LoVo (cell line): ENCODE measurements at places on chromosomes 3 and 15.

GRCh38 chr15:80432345-80432702 lies 28.1 kb downstream of the ARNT2 start:
- DNase-seq: no peak

DNA sequence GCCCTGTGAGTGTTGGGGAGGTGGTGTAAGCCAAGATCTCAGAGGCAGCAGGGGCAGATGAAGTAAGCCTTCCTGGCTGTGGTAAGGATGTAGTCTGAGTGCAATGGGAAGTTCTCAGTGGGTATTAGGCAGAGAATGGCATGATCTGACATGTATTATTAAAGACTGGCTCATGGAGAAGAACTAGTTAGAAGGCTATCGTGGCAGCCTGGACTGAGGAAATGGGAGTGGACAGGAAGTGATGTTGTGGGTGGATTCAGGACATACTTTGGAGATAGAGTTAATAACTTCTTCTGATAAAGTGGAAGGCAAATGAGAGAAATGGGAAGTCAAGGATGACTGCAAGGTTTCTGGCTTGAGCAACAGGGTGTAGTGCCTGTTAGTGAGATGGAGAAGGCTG lies 250.9 kb upstream of the CFAP20DC start:
- DNase-seq: no peak

DNA sequence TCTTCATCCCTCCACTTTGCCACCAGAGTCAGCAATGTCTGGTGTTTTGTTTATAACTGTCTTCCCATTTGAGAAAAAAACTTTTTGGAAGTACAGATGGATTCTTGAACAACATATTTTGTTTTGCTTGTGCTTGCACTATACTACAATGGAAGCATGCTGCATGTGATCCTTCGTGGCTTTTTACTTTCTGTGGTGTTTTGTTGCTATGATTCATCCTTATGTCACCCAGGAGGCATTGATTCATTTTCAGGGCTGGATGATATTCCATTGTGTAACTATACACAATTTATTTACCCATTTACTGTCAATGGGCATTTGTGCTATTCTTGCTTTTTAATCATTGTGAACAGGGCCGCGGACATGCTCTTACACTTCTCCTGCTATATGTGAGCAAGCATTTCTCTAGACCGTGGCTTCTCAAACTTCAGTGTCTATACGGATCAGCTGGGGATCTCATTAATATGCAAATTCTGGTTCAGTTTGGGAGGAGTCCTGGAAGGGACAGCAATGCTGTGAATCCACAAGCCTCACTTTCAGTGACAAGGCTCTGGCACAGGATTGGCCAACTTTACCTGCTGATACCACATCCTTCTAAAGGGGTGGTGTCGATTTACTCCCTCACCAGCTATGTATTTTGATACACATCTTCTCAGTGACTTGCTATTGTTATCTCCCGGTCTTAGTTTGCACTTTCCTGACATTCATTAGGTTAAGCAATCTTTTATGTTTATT lies 65.9 kb downstream of the POLR2M start:
- peak; percentile 11 for DNase-seq

DNA sequence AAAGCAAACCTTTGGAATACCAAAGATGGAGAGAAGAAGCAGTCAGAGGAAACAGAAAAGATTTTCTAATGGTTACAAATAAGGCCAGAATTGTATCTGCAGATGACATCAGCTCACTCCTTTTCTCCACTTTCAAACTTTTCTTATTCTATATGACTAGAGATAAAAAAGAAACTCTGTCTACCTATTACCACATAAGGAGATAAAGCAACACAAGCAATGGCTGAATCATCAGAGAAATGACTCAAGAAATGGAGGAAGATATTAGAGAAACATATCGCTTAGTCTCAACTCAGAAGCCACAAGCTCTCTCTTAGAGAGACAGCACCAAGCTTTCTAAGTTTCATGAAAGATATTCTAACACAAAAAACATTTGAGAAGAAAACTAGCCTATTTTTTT lies 784.0 kb downstream of the ZPLD1 start:
- DNase-seq: no peak

DNA sequence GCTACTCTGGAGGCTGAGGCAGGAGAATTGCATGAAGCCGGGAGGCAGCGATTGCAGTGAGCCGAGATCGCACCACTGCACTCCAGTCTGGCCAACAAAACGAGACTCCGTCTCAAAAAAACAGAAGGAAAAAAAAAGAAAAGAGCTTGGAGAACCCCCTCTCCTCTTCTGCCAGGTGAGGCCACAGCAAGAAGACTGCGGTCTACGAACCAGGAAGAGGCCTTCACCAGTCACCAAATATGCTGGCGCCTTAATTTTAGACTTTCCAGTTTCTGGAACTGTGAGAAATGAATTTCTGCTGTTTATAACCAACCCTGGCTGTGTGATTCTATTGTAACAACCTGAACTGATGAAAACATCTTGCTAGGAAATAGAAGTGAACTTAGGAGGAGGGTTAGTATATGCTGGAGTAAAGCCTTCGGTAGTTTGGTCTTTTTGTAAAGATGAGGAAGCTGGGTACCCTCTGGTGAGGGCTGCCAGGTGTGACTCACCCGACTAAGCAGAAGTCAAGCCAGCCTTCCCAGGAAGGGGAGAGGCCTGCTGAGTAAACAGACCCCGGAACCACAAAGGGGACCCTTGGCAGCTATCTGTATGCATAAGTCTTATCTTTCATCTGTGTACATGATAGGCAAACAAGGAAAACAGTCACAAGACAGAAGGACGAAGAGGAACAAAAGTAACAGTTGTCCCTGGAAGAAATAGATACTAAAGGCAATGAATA lies 78.7 kb downstream of the KLF13 start:
- DNase-seq: peak; percentile 87

- no peak for DNase-seq
These were observed 515.9 kb downstream of the NLGN1 start for GRCh38 chr3:173913397-173913796.

- no peak for DNase-seq
These were observed 108.6 kb upstream of the FEZF2 start for GRCh38 chr3:62481962-62482361.

DNA sequence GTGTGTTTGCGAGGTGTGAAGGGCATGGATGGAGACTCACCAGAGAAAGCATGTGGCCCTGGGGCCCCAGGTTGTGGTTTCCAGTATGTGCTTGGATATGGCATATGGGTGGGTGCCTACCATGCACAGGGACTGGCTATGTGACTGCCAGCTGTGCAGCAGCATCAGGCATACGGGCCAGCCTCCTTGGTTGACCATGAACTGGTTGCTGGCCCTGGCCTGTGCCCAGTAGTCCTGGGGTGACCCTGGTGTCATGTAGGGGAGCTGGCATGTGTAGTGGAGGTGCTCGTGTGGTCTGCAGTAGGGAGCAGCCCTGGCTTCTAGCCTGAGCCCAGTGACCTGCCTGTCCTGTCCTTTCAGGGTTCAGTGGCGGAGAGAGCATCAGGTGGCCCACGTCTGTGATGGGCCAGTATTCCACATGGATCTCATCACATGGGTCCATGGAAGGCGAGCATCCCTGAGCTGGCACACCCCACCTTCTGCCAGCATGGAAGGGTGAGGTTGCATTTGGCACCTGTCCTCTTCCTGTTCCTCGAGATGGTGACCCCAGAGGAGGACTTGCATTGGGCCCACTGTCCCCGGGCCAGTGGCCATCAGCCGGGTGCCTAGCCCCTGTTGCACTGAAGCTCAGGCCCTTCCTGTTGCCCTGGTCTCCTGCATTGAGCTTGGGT lies 228.9 kb downstream of the SNRPN start:
- no peak for DNase-seq

- DNase-seq: no peak
These were observed 238.9 kb downstream of the UACA start for GRCh38 chr15:70524470-70524869.

- no peak for DNase-seq
These were observed 561.7 kb upstream of the ALCAM start for GRCh38 chr3:104805042-104805441.

DNA sequence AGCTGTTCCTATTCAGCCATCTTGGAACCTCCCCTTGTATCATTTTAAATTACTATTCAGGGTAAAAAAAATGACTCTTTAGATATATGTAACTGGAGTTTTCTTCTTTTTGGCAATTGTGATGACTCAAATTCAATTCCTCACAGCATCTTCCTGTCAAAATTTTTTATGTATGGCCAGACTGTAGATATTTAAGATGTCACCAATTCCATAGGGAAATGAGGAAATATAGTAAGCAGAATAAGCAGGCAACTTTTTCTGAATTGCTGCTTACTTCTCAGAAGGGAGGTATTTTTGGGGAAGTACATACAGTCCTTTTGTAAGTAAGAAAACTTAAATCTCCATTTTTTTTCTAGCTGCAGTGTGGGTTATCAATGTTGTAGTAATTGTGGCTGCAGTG lies 28.8 kb downstream of the EAF2 start:
- no peak for DNase-seq

DNA sequence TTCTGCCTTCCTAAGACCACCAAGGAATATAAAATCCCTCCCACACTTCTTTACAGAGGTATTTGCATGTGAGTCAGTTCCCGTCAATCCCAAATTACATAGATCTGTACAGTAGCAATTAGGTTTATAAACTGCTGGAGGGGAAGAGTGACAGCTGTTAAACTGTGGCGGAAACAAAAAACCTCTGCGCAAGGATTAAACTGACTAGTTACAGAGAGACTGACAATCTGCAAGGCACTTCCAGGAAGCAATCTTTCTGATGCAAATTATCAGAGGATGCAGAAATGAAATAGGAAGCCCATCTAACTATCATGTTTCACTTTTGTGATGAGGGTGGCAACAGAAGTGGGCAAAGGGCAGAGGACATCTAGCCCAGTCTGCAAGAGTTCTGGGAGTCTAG lies 150.4 kb downstream of the RTP4 start:
- no peak for DNase-seq

DNA sequence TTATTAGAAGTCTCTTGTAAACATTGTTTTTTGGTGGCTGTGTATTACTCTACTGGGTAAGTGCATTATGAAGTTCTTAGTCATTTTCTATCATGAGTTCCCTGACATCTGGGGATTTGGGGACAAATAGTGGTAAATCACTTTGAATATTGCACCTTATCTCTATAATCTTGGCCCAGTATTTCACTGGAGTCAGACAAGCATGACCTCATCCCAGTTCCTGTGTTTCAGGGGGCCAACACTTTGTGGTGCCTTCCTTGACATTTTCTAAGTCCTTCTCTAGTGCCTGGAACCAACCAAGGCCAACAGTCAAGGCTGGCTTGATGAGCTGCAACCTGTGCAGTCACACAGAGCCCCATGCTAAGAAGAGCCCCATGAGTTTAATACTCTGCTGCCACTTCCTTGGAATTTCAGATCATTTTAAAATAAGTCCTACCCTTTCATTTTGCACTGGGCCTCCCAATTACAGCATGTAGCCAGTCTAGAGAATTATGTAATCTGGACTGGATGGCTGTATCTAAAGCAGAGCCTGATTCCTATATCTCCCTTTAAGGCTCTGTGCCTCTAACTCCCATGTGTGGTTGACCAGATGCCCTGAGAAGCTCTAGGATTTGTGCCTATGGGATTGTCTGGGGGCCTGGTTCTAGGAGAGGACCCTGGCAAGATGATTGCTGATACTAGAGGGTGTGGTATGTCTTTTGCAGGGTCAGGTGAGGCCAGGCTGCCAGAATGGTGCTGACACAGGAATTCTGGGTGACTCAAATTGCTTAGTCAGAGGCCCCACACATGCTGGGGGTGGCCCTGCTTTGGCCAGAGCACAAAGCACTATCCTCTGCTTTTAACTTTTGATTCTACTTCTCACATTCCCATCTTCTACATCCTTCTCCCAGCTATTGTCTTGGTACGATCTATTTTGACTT lies 319.6 kb upstream of the TBC1D5 start:
- DNase-seq: no peak

DNA sequence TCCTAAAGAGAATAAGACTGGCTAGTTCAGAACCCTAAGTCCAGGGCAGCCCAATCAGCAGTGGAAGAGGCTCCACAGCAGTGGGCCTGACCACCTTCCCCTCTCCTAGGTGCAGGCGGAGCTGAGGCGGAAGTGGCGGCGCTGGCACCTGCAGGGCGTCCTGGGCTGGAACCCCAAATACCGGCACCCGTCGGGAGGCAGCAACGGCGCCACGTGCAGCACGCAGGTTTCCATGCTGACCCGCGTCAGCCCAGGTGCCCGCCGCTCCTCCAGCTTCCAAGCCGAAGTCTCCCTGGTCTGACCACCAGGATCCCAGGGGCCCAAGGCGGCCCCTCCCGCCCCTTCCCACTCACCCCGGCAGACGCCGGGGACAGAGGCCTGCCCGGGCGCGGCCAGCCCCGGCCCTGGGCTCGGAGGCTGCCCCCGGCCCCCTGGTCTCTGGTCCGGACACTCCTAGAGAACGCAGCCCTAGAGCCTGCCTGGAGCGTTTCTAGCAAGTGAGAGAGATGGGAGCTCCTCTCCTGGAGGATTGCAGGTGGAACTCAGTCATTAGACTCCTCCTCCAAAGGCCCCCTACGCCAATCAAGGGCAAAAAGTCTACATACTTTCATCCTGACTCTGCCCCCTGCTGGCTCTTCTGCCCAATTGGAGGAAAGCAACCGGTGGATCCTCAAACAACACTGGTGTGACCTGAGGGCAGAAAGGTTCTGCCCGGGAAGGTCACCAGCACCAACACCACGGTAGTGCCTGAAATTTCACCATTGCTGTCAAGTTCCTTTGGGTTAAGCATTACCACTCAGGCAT lies 33.7 kb downstream of the VIPR1 start:
- DNase-seq: no peak

DNA sequence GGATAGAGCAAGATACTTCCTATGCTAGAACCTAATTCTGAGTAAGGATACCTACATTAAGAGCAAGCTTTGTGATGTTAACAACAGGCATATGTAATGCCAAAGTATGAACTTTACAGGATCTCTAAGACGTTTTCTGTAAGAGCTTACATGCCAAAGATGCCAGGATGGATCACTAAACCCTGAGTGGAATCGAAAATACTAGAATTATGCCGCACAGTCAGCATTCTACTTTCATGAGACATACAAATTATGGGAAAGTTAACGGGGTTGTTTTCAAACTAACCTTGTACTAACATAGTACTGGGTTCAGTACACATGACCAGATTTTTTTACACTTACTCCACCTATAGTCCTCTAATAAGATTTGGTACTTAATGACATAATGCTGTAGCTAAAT lies 55.1 kb downstream of the AAGAB start:
- no peak for DNase-seq

GRCh38 chr15:63234451-63234870 lies 42.9 kb upstream of the APH1B start:
- DNase-seq: no peak

GRCh38 chr3:52352566-52352965 lies 36.4 kb downstream of the DNAH1 start:
- no peak for DNase-seq

GRCh38 chr15:44591326-44591725 lies 54.4 kb downstream of the EIF3J start:
- no peak for DNase-seq
